ENCODE measurements at places on chromosomes 5 and 9.
A peak's percentile ranks its signal among the peaks of the same experiment; 100 is the strongest.

GRCh38 chr9:87516222-87516925 is 18.7 kb downstream of the DAPK1 start:
- DNase-seq = no peak

GRCh38 chr9:91809581-91810285 is 140.3 kb downstream of the ROR2 start:
- no peak for DNase-seq

DNA sequence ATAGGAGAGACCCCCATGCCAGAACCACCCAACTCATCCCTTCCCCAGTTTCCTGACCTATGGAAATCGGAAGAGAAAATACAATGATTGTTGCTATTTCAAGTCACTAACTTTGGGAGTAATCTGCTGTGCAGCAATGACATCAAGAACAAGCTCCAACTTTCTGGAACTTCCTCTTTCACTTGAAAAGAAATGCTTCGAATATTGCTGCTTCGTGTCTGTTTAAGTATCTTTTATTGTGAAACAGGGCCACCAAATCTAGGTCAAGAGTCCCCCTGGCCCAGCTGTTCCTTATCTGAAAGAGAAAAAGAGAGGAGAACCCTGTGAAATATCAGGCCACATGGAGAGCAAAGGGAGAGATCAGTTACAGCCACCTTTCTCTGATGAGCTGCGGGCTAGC is 59.4 kb upstream of the DNAH5 start:
- no peak for DNase-seq

- peak; percentile 87 for DNase-seq
Observed at GRCh38 chr5:79235634-79236361, at the start of gene JMY. JMY (plus strand) TSS chr5:79236131; CDS start chr5:79236651, 520 bp downstream.

DNA sequence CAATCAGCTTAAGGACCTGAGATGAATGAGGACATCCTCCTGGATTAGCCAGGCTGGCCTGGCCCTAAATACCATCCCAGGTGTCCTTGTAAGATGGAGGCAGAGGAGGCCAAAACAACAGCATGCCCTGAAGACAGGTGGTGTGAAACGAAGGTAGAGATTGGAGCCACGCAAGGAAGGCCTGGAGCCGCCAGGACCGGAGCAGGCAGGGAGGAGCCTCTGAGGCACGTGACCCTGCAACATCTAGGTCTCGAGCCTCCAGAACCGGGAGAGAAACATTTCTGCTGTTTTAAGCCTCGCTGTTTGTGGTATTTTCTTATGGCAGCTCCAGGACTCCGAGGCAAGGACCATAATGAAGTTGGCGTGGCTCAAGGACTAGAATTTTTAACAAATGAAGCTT is 9.7 kb upstream of the COL5A1 start:
- no peak for DNase-seq
